Choroid plexus epithelial cell (primary cell): ENCODE measurements at places on chromosomes 6 and 20.

GRCh38 chr6:41247882-41248705 is 19.9 kb downstream of the TREML4 start:
- no peak for DNase-seq

- peak; percentile 74 for DNase-seq
Measured at GRCh38 chr6:11654876-11655275, 117.3 kb downstream of the TMEM170B start.

GRCh38 chr6:37005061-37005810 is at the start of gene FGD2:
TSS of gene FGD2 (plus strand) at chr6:37005655. CDS start at chr6:37005818, 163 bp downstream.
- DNase-seq: no peak

DNA sequence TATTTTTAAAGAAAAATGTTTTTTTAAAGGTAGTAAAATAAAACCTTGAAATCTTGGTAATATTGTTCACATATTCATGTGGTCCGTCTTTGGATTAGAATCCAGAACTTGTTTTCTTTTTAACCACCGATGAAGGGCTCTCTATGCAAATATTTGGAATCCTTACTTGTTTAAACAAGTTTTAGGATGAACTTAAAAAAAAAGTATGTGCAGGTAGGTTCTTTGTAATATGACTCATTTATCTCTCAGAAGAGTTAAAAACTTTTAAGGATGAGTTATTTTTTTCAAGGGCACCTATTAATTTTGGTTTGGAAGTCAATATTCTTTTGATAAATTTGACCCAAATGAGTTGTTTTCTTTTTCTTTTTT is 8.9 kb downstream of the DSP start:
- DNase-seq: no peak

DNA sequence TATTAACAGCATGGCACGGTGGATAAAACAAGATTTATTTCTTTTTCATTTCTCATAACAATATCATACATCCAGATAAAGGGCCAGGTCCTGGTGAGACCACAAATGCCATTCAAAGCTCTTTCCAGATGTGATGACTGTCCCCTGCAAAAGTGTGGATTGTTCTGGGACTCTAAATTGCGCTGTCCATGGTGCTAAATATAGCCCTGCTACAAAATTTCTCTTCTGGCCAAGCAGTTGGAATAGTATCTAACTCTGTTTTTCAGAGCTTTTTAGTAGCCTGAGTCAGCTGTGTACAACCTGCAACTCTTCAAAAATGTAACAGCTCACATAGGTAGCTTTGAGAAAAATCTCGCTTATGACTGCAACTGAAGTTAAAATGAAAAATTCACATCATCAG is 115.8 kb downstream of the MANEA start:
- DNase-seq: no peak
